Type B pancreatic cell (in vitro differentiated cells): ENCODE measurements at places on chromosomes 6 and 20. TPM values are rescaled to one million over a fixed set of nuclear protein-coding genes. Genes with fewer than 3 reads are reported as not detected.

DNA sequence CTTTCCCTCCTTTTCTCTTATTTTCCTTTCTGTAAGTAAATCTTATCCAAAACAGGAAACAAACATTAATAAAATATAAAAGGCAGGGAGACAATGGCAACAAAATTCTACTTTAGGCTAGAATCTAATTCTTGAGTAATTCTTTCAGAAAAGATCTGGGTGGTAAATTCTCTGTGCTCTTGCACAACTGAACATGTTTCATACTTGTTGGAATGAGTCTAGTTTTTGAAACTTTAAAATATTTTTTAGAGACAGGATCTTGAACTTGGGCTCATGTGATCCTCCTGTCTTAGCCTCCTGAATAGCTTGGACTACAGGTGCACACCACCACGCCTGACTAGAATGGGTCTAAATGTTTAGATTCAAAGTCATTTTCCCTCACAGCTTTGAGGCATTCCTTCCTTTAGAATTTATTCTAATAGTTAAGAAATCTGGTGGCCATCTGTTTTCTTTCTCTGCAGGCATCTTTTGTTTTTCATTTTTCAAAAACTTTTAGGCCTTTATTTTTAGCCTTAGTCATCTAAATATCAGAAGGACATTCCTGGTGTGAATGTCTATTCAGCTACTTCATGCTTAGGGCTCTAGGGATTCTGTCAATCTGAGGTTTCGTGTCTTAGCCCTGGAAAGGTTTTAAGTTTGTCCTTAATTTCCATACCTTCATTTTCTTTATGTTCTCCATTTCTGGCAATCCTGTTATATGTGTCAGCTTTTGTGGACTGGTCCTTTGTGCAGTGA, 76.5 kb downstream of the CDKAL1 start:
- DNase-seq, result no peak

GRCh38 chr6:12230523-12230922, 59.6 kb upstream of the EDN1 start:
- no peak for DNase-seq

GRCh38 chr6:16828058-16828457, 66.8 kb upstream of the ATXN1 start:
- DNase-seq, result no peak

DNA sequence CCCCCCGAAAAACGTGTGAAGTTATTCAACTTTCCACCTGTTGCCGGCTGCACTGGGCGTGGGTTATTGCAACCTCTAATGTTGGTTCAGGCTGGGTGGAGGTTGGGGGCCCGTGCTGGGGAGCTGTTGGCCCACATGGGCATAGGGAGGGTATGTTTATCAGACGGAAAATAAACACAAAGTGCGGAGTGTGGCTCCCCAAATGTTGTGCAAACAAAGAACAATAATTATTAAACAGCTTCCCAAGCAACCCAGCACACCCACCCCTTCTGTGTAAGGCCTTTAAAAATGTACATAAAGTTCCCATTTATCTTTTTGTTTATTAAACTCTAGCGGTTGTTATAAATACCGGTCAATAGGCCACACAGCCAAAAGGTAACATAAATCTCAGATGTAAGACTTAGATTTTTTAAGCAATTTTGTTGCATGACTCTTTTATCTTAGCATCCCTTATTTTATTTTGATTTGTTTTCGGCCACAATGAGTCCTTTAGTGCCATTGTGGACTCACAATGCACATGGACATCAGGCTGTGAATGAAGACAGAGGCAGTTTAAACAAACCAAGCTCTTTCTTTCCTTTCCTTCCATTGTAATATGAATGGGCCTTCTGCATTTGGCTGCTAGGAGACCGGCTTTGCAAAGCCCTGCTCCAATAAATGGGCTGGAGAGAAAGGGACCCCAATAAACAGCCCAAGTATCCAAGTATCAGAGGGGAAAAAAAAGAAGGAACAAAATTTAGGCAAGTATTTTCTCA, 6.9 kb upstream of the DLL1 start:
- DNase-seq, result no peak

GRCh38 chr6:168865-169455, 123.3 kb upstream of the DUSP22 start:
- DNase-seq, result no peak

DNA sequence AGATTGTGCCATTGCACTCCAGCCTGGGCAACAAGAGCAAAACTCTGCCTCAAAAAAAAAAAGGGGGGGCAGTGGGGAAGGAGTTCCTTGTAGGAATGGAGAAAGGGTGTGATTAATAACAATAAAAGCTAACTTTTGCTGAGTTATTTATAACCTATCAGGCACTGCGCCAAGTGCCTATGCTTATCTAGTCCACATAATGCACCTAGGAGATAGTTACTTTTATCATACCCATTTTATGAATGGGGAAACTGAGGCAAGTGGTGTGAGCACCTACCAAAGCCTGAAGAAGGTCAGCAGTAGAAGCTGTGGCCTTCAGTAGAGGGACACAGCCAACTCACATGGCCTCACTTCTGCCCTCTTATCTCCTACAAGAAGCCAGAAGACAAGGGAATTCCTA, 13.6 kb upstream of the PPP1R16B start:
- DNase-seq, result no peak

DNA sequence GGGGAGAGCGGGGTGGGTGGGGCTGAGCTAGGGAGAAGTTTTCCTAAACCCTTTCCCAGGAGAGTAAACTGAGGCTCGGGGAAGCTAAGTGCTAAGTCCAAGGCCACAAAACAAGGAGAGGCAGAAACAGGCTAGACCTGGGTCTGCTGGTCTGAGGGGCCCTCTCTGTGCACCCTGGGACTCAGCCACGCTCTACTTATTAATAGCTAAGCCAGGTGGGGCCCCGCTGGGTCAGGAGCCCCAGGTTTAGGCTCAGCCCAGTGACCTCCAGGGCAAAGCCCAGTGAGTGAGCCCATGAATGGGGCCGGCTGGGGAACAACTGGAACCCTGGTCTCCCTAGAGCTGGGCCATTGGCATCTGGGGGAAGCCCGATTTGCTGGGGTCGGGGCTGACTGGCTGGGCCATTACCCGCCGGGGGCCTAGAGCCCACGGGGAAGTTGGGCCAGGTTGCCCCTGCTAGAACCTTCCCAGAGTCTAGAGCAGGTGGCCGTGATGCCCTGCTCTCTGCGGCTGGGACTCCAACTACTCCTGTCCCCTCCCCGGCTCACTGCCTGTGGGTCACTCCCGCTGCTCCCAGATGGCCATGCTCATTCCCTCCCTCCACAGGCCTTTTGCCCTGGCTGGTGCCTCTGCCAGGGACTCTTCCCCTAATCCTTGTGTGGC, 24.1 kb upstream of the NOL4L start:
- no peak for DNase-seq

DNA sequence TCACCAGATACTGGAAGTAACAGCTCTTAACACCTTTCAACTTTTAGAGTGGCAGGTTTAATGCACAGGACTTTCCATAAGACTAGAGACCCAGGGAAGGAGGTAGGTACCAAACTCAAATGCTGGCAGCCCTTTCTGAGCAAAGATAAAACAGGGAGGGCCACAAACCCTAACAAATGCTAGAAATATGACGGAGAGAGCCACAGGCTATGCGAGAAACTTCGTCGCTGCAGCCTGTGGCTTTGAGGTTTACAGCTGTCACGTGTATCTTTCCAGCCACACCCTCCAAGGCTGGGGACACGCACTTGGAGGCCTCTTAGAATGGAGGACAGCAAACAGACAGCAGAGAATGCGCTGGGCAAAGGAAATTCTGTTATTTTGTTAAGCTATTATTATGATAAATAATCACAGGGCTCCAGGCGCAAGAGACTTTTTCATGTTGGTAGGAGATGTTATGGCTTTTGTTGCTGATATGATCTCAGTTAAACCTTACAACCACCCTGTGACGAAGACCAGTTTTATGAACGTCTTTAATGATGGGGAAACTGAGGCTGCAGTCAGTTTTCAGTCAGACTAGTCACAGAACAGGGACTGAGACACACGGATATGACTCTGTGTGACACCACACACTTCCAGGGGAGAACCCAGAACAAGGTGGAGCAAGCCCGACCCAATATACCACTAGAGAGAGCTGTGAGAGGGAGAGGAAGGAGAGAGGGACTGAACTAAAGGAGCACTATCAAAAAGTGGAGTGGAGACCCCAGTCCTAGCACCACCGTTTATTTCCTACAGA, 2.0 kb downstream of the TRAM2 start:
- no peak for DNase-seq

GRCh38 chr20:25317351-25318075, 69.6 kb downstream of the PYGB start:
- DNase-seq, result no peak

- no peak for DNase-seq
Observed at GRCh38 chr20:25016471-25016870, 23.9 kb upstream of the APMAP start.

DNA sequence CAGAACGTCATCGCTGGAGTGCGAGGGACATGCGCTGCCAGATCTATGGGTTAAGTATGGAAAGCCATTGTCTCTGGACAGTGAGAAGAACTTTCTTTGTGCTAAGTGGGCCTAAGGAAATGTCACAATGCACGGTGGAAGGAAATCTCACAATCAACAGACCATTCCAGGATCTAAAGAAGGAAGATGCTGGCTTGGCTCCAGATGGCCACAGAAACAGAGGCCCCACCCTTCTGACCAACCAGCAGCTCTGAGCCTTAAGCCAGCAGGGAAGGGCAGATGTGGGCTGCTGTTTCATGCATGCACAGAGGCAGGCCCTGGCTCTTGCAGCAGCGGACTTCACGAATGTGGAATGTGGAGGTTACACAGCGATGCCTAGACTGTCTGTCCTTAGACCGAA, 156.3 kb downstream of the SOBP start:
- no peak for DNase-seq

DNA sequence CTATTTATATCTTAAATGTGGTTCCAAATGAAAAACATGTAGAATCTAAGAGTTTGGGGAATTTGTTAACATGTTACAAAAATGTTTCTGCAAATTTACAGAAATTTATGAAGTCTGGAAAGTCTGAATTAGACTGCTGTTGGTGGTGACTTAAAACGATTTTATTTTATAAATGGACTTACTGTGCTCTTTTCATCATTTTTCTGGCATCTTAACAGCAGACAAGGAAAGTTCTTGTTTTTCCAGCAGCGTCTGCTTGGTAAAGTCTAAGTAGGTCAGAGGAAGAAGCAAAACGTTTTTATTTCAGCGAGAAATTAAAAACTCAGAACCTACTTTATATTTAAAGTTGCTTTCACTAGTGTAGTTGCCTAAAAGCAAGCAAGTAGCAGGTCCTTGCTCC, 48.6 kb upstream of the COL9A1 start:
- no peak for DNase-seq

- no peak for DNase-seq
Observed at GRCh38 chr20:35111141-35111888, 18.7 kb upstream of the TRPC4AP start.

- DNase-seq, result no peak
Observed at GRCh38 chr20:61220626-61221325, 31.3 kb upstream of the CDH4 start.

DNA sequence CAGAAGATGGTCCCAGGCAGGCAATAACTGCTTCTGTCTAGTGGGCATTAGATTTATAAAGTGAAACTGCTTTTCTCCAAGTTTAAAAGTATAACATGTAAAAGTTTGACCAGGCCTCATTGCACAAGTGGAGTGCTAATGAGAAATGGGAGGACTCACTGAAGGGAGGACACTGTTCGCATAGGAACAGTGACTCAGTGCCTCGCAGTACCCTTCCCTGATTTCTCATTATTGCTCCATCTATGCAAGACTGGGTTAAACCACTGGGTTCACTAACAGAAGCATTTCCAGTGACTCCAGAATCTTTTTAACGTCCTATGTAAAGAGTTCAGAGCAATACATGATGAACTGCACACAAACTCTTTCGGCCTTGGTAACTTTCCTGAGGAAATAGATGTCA, 79.6 kb downstream of the PCSK2 start:
- no peak for DNase-seq

DNA sequence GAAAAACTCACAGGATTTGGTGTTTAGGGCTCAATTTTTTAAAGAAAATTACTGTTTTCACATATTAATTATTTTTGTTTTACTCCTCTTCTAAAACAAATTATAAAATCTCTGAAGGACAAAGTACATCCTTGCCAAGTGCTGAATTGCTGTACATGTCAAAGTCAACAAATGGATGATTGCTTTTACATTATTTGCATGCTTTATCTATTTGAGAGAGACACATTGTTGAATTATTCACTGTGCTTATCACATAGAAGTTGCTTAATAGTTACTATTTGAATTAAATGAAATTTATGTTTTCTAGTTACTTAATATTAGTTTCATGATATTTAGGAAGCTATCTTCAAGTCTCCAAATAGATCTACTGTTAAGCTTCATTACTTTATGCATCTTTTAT, 318.6 kb upstream of the PTCHD4 start:
- no peak for DNase-seq

GRCh38 chr6:72218125-72218524, 331.8 kb downstream of the RIMS1 start:
- DNase-seq, result no peak

GGTLC1 gene
- not detected in 2 replicates for total RNA-seq

ADGB gene
- 0.31 TPM in 1 of 2 replicates, not detected in the other for total RNA-seq

PDE10A gene
- total RNA-seq, result 6.6 and 10.8 TPM in 2 replicates

UNC5CL gene
- total RNA-seq, result 3.1 and 5.1 TPM in 2 replicates

AFG1L gene
- 7.8 and 9.6 TPM in 2 replicates for total RNA-seq

THBS2 gene
- total RNA-seq, result 0.40 and 4.2 TPM in 2 replicates
